Panc1 (cell line): ENCODE measurements at places on chromosomes 1 and 21.

DNA sequence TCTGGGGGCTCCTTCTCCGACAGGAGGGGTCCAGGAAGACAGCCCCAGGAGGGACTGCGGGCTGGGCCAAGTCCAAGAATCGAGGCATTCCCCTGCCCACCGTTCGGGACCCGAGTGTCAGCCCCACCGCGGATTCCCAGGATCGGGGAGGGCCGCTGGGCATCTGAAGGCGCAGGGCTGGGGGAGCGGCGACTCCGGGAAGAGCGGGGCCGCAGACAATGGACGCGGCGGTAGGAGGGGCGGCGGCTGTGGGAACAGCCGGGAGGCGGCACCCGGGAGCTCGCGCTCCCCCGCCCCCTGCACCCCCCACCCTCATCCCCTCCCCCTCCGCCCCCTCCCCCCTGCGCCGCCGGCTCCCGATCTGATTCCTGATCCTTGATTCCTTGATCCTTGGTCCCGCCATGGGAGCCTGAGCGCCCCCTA lies at the start of gene VANGL2:
VANGL2 (plus strand) TSS at position 342 of the 423 bp plus-strand sequence. CDS start 15,274 bp downstream, outside the sequence.
- no peak for DNase-seq

- no peak for DNase-seq
Observed at GRCh38 chr1:205328476-205328875, 6.9 kb upstream of the NUAK2 start.

DNA sequence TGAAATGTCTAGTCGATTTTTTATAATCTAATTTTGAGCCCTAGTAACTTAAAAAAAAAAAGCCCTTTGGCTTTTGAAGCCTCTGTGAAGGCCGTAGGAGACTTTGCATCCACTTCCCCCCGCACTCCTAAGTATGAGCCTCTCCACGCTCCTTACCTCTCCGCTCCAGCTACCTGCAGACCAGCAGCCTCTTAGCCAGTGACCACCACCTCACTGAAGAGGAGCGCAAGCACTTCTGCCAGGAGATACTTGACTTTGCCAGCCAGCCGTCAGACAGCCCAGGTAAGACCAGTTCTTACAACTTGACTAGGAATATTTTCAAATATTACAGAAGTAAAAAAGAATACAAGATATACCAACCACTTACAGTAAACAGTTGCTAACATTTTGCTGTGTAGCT lies 27.4 kb upstream of the PWP2 start:
- no peak for DNase-seq

DNA sequence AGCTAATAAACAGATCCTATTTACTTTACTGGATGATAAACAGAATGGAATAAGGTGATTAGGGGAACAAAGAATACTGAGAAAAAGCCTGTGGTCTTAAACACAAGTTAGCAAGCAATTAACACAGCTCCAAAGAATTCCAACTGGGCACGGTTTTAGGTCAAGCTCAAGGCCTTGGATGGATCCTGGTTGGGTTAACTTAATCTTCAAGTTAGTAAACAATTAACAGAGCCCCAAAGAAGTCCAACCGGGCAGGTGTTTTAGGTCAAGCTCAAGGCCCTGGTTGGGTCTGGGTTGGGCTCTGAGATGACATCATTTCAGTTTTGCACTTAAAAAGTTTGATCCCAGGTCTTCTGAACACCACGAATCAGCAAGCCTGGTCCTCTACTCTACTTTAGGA lies 1086.3 kb upstream of the TMPRSS15 start:
- DNase-seq: no peak

- no peak for DNase-seq
Observed at GRCh38 chr1:47594627-47595026, 156.8 kb downstream of the FOXD2 start.

DNA sequence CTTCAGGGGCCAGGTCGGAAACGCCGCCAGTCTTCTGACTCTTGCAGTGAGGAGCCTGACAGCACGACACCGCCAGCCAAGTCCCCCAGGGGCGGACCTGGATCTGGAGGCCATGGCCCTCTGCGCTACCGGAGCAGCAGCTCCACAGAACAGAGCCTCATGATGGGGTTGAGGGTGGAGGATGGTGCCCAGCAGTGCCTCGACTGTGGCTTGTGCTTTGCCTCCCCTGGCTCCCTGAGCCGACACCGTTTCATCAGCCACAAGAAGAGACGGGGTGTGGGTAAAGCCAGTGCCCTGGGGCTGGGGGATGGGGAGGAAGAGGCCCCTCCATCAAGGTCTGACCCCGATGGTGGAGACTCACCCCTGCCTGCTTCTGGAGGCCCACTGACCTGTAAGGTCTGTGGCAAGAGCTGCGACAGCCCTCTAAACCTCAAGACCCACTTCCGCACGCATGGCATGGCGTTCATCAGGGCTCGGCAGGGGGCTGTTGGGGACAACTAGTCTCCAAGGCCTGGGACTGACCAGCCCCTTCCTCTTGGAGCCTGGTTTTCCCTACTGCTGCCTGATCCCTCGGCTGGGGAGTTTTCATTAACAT lies 8.7 kb downstream of the ZNF687 start:
- DNase-seq: no peak
